ENCODE measurements at places on chromosomes 12 and 14.

DNA sequence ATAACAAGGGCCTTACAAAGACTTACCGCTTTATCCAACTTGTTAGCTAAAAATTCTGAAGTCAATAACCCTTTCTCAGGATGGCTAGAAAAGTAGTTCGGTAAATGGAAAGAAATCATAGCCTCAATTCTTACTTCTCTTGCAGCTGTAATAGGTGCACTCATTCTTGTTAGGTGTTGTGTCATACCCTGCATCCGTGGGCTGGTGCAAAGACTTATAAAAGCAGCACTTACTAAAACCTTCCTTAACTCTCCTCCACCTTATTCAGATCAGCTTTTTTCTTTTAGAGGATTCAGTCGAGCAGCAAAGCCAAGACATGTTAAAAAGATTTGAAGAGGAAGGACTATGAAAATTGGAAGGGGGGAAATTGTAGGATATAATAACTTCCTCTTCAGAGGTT is 238.2 kb upstream of the DIO3 start:
- no peak for DNase-seq

DNA sequence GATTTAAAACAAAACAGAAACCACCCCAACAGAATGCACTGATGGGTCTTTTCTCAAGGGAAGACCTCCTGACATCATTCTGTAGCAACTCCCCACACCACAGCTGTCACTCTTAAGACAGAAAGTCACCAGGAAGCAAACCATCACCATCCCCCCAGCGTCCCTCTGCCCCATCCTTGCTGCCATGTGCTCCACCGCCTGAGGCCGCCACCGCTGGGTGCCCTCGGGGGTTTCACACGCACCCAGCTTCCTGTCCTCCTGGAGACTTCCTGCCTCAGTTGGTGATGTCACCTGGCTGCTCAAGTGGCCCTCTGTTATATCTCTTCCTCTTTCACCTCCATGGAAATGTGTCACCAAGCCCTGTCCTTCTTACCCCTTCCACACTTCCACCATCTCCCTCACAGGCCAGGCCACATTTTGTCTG is 71.4 kb upstream of the GPR68 start:
- DNase-seq, result no peak

DNA sequence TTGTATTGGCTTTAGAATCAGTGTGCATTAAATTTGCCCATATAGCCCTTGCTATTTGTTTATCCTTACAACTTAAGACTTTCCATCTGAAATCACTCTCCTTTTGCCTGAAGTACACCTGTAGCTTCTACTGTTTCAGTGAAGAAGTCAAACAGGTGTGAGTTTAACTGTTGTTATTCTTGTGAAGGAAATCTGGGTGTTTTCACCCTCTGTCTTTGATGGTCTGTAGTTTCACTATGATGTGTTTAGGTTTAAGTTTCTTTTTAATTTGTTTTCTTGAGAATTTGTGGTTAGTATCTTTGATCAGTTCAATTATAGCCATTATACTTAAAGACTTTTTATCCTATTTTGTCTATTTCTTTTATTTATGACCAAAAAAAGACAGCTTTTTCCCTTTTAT is 68.9 kb upstream of the BBS10 start:
- DNase-seq, result no peak

DNA sequence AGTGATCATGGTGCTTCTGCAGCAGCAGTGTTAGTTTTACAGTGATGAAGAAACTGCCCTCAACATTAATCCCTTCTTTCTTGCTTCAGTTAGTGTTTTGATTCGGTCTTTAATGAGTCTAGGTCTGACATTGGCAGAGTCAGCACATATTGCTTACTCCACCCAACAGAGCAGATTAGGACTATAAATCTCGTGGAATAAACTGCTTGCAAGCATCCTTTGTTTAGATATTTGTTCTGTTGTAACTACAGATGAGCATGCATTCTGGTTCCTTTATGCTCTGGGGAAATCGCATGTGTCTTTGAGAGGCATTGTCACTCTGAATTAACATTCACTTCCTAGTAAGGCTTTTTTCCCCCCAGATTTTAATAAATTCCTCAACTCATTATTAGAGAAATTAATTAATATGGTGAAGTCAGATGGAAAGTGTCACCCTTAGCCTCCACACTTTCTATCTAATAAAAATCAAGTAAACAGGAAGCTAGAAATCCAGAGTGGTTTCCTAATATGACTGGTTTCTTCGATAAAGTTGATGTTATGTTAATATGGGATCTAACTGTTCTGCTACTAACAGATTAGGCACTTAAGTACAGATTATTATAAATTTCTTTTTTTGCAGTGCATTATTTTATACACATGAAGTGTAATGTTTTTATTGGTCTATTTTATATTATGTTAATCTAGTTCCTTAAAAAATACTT is 86.2 kb upstream of the SSTR1 start:
- DNase-seq, result no peak

DNA sequence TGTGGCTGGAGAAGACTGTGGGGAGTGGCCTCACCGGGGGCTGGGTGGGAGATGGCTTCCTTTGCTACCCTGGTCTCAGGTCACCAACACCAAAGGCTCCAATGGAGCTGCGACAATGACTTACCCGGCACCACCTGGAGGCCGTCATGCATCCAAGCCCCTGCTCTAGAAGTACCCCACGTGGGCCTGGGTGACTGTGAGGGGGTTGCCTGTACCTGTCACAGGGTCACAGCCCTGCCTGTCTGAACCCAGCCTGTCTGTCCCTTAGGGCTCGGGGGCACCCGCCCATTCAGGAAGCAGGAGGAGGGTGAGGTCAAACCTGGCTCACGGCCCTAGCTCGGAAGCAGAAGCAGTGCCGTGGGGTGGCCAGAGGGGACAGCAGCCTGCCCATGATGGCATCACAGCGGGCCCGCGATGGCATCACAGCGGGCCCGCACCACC is 18.9 kb downstream of the ABCB9 start:
- DNase-seq, result peak; percentile 34

DNA sequence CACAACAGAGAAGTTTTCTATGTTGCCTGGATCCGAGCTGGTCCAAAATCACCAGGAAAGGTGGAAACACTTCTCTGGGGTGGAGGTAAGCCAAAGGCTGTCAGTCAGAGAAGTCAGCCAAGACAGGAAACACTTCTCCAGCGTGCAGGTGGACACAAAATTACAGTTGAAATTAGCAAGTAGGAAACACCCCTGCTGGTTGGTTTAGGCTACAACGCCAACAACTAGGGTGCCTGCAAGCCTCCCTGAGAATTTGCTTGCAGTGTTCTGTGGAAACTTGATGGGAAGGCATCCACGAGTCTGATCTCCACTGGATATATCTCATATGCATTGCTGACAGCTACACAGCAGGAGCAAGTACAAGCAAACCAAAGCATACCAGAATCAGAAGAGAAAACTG is 600.5 kb downstream of the RERGL start:
- no peak for DNase-seq

DNA sequence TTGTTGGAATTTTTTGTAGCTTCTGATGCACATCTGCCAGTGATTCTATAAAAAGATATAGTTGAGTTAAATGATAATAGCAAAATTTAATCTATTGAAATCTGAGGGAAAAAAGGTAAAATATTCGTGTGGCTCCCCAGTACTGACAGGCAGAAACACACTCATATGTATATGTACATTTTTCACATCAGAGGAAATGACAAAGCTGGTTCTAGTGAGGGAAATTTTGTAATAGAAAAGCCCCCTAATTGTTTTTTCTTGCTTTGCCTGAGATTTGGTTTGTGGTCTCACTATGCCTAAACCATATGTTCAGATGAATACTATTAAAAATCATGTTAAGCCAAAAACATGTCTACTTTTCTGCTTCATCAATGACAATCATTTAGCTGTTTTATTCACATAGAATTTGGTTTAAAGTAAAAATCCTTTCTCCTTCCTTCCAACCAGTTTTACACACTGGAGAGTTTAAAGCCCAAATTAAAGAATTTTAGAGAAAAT is 203.5 kb downstream of the ANO6 start:
- no peak for DNase-seq

GRCh38 chr12:75990189-75990912 is 41.2 kb downstream of the PHLDA1 start:
- no peak for DNase-seq

DNA sequence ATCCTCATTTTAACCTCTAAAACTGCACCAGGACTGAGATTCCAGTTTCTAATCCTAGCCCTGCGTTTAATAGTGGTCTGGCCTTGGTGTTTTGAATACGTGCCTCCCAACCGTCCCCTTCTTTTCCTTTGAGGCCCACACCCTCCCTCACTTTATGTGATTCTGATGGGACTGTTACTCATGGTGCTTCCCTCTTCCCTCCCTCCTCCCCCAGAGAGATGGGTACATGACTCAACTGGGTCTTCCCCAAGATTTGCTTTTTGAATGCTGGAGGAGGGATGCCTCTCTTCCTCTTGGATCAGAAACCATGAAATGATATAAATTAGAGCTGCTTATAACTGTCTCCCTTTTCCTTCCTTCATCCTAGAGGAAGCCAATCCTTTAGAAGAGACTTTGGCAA is 8.2 kb upstream of the PPP2R5E start:
- no peak for DNase-seq

GRCh38 chr14:40679256-40679655 is 927.4 kb upstream of the LRFN5 start:
- DNase-seq, result no peak

DNA sequence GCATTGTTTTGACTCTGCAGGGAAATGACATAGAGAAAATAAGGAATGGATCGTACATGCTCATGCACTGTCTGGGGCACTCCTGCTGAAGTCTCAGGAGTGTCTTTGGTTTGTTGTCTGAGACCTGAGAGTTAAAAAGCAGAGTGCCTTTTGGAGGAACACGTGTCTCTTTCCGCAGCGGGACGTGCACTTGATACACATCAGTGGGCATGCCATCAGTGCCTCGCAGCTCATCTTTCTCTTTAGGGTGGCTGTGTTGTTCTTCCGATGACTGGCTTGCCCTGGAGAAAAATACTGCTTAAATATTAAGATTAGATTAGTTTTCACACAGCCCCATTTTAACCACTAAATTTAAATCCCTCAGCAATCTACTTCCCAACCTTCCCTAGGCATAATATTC is 835.9 kb downstream of the DIO2 start:
- no peak for DNase-seq

- DNase-seq, result no peak
Measured at GRCh38 chr12:59595565-59595882, 305 bp upstream of the SLC16A7 start.

DNA sequence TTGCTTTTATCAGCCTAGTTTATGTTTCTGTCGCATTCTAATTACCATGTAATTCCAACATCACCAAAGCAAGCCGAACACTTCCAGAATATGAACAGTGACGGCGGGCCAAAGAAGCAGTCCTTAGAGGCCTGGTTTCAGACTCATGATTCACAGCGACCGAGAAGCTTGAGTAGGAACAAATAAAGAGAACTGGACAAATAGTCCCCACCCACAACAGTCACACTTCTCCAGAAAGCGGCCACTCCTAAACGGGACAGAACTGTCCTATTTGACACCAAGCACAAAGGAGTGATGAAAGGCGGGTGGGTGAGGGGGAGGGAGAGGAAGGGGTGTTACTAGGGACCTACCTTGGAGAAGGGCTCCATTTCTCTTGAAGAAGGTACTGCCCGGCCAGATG is 136.4 kb downstream of the FOXN3 start:
- DNase-seq, result no peak

GRCh38 chr12:3518902-3519301 is 27.9 kb downstream of the PRMT8 start:
- DNase-seq, result no peak

- no peak for DNase-seq
Measured at GRCh38 chr12:47378907-47379306, 299.1 kb upstream of the AMIGO2 start.

DNA sequence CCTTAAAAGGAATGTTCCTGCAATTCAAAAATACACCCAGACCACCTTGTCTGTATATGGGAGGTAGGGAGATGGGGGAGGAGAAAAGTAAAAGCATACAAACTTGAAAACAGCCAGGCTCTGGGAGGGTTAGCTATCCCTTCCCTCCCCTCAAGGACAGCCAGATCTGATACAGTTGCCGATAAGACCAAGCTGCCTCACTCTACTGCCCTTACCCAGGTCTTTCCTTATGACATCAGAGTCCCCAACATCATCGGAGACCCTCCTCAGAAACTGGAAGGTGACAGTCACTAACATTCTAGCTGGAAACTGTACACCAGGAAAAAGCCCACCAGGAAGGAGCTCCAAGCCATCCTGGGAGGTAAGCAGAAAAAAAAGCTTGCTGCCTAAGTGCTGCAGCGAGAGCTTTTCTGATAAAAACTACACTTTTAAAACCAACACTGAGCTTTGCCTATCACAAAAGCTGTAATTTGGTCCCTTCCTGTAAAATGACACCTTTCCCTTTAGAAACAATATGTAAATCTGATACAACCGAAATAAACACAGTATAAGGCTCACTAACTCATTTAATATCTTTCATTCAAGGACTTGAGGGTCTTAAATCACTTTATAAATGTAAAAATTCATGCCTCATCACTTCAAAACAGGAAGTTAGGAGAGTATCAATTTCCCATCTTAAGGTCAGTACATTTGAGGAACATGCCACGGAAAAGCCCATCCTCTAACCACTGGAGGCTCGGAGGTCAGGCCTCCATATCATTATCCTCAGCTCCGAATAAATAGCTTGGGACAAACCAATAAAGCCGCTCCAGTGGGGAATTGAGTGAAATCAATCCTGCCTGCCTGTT is 20.4 kb upstream of the PLEKHH1 start:
- DNase-seq, result no peak

DNA sequence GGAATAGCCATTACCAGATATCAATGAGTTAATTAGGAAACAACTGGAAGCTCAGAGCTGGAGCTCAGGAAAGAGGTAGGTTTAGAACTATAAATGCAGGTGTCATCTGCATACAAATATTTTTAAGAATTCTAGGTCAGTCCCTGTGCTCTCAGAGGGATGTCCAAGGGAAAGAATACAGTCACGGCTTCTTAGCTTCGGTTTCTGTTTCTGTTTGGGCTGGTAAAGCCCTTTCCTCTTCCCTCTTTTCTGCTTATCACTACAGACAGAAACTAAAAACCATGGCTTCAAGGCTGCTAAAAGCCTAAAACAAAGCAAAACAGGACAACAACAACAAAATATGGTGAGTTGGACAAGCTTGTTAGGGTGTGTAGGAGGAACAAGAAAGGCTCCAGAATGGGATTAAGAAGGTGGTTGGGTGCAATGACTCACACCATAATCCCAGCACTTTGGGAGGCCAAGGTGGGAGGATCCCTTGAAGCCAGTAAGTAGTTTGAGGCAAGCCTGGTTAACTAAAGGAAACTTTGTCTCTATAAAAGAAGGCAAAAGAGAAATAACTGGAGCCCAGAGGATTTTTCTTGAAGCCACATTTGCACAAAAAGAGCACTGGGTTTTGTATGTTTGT is 113.0 kb downstream of the SEC23A start:
- DNase-seq, result no peak

DNA sequence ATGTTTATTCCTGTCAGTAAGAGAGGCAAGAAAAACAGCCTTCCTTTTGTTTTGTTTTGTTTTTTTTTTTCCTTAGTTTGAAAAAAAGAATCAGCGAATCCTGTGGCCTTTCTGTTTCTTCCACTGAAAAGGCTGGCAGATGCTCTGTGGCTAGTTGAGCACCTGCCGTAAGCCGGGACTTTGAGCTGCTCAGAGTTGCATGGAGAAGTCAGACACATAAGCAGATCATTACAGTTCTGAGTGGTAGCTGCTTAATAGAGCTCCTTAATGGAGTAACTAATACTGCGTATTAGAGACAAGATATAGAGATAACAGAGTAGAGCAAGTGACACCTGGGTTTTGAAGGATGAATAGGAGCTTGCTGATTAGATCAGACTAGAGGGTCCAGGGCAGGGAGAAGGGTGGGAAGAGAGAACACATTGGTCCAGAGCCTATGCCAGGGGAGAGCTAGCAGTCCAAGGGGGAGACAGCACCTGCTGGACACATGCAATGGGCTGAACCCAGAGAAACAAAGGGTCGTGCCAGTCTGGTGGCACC is 129.4 kb downstream of the TSPAN9 start:
- DNase-seq, result no peak
